NCI-H2029 (cell line): ENCODE measurements at places on chromosomes 3 and 15.

- no peak for DNase-seq
These were observed 107.0 kb downstream of the IGF2BP2 start for GRCh38 chr3:185717627-185718402.

GRCh38 chr3:72397586-72397985 is 450.7 kb downstream of the SHQ1 start:
- DNase-seq, result no peak

- DNase-seq, result no peak
These were observed 5.7 kb upstream of the ARL14 start for GRCh38 chr3:160671231-160671630.

- no peak for DNase-seq
These were observed 13.9 kb upstream of the SLITRK3 start for GRCh38 chr3:165210132-165210531.

- no peak for DNase-seq
These were observed 40.5 kb downstream of the SV2B start for GRCh38 chr15:91140601-91141000.

GRCh38 chr3:15983232-15983631 is 185.5 kb upstream of the ANKRD28 start:
- no peak for DNase-seq

DNA sequence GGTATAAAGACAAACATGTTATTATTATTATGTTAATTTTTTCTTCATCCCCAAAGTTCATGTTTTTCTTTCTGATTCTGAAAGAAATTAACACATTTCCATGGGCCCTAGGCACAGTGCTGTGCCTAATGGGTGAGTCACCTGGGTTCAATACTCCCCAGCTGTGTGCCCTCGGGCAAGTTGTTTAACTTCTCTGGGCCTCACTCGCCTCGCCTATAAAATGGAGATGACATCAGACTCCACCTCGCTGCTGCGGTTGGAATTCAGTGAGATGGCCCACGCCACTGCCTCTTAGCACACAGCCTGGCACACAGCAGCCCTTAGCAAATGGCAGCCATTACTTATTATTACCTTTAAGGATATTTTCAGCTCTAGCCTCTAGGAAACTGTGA is 22.6 kb downstream of the DNASE1L3 start:
- no peak for DNase-seq

- DNase-seq, result no peak
These were observed 69.2 kb downstream of the DNAJB8 start for GRCh38 chr3:128397484-128397883.
